HuH-7 (cell line): ENCODE measurements at places on chromosomes 7 and 10.

DNA sequence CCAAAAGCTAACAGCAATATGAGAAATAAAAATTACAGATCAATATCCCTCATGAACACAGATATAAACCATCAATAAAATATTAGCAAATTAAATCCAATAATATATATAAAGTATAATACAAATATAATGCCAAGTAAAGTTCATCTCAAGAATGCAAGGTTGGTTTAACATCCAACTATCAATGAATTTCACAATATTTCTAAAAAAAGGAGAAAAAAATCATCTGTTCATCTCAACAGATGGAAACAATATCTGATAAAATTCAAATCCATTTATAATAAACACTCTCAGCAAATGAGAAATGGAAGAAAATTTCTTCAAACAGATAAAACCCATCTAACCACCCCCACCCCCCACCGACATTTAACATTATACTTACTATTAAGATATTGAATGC lies 86.9 kb downstream of the SIRT1 start:
- no peak for DNase-seq

GRCh38 chr10:120598386-120598785 lies 141.4 kb downstream of the PLPP4 start:
- DNase-seq: no peak

- DNase-seq: no peak
Observed at GRCh38 chr7:34227525-34227924, 322.2 kb downstream of the BMPER start.

DNA sequence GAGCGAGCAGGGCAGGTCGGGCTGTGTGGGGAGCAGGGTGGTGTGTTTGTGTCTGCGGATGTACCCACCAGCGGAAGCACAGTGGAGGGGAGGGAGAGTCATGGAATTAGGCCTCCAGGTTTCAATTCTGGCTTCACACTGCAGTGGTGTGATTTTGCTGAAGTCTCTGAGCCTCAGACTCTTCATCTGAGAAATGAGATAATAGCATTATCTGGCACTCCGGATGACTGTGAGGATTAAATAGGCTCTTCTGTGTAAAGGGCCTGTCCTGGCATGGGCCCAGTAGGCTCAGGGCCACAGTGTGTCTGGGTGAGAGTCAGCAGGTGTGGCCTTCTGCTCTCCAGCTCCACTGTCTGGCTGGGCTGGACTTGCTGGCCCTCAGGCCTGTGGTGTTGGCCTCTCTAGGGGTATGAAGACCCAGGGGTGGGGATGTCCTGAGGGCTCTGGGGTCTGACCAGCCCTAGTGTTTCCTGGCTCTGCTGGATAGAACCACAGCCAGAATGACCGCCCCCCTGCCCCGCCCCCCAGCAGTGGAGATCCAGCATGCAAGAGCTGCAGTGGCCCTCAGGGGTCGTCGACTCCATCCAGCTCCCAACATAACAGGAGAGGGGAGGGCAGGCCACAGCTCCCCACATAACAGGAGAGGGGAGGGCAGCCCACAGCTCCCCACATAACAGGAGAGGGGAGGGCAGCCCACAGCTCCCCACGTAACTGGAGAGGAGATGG lies 178.6 kb downstream of the RPS24 start:
- no peak for DNase-seq

- no peak for DNase-seq
Observed at GRCh38 chr7:139769761-139770160, 8.0 kb downstream of the HIPK2 start.

GRCh38 chr7:151896086-151896485 lies 19.2 kb upstream of the PRKAG2 start:
- no peak for DNase-seq

- DNase-seq: no peak
Observed at GRCh38 chr10:88244781-88245625, 338.1 kb downstream of the RNLS start.

DNA sequence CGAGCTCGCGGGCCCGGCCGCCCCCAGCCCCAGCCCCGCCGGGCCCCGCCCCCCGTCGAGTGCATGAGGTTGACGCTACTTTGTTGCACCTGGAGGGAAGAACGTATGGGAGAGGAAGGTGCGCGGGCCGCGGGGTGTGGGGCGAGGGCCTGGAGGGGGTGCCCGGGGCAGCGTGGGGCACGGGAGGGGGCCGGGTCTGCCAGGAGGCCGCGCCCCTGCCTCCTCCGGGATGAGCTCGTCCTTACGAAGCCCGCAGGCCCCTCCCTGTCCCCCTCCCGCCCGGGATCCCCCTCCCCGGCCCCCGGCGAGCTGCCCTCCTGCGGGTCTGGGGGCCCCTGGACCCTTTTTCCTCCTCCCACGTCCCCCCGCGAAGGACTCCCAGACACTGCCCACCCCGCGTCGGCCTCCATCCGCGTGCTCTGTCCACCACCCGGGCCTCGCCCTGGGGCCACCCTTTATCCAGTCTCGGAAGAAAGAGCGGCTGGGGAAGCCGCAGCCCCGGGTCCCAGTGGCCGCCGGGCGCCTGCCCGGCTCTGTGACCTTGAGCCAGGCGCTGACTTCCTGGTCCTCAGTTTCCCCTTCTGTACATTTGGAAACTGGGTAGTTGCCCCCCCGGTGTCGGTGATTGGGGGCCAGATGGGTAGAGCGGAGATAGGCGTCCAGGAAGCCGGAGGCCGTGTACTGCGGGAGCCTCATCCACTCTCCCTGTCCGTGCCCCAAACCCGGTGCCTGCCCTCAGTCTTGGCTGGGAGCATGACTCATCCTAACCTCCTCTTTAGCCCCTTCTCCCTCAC lies 521 bp downstream of the LIMK1 start:
- DNase-seq: peak; percentile 66

DNA sequence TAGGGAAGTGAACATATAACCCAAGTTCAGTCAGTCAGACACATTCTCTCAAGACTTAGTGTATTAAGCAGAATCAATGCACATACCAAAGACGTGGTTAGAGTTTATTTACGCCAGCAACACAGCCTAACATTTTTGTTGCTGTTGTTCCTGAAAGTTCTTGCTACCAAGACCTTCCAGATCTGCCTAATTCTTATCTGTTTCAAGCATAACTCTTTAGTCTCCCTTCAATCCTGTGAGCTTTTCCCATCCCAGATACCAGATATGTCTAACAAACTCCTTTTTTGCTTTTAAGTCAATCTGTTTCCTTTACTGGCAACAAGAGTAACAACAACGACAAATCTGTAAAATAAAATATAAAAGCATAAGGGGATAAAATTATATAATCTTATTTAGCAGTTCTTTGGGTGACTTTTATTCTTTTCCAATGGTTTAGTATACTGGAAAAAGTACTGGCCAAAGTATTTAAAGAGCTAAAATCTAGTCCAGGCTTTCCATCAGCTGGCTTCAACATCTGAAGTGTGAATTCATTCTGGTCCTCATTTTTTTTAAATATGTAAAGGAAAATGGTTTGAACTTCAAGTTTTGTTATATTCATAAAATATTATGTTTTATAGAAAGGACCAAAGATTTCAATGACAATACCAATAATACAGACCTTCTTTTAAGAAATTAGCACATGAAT lies 193.8 kb downstream of the IMMP2L start:
- DNase-seq: no peak
